ENCODE measurements at places on chromosomes 2 and 18. TPM values are rescaled to one million over a fixed set of nuclear protein-coding genes. Genes with fewer than 3 reads are reported as not detected.

DNA sequence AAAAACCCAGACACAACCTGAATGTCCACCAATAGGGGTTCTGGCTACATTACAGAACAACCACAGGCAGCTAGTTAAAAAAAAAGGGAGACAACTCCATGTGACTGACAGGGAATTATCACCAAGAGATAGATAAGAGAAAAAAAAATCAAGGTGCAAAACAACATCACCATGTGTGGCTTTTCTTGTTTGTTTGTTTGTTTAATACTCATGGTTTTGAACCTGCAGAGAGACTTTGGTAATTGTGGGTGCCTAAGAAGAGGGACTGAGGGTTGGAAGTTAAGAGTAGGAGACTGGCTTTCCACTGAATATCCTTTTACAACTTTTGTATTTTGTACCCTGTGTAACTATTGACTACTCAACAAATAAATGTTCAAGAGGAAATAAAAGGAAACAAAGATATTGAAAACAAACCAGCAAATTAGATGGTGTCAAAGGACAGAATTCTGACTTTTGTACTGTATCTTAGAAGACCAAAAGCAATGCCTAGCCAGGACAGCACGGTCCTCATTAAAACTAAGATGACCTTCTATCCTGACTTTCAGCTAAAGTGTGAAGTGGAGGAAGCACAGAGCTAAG is 22.5 kb upstream of the DNAJC27 start:
- H3K27me3 ChIP-seq = peaks cover 18% of the 10 kb centered on the region
- DNase-seq = no peak
- H3K36me3 ChIP-seq = no peaks in the 10 kb centered on the region
- no peak overlapping the region for H3K27ac ChIP-seq

DNA sequence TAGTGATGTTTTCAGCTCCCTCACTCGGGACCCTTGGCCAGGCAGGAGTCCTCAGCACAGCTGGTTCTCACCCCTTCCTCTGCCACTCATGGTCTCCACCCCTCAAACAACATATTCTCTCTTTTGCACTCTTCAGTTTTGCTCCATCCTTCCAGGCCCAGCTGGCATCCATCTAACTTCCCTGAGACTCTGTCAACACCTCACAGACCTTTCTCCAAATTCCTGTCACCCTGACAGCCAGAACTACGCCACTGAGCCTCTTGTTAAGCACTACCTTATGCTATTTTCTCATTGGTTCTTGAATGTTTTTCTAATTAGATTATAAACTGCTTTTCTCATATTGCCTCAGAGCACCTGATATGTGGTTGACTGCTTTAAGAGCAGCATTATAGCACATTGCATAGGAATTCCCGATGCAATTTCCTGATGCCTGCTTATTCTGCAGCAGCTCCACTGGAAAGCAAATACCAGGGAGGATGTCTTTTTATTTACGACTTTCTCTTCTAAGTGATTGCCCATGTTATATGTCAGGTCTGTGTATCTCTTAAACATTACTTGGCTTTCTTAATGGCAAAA is 12.4 kb upstream of the INO80C start:
- H3K36me3 ChIP-seq = no peaks in the 10 kb centered on the region
- H3K27me3 ChIP-seq = no peaks in the 10 kb centered on the region
- no peak overlapping the region for H3K4me3 ChIP-seq
- DNase-seq = no peak

DNA sequence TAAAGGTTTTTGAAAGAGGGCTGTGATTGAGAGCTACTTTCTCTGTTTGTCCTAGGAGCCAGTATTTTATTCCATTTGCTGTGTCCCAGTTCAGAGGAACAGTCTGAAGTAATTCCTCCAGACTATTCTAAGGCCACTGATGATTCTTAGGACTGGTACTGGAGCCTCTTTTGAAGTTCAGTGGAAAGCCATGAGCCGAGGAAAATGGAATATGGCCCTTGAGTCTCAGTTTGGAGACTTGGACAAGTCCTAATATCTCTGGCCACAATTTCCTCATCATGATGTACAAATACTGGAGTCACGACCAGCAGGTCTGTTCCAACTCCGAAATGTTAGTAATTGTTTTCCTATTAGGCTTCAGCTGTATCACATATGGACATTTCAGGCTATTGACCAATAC is 7.1 kb upstream of the COLEC12 start:
- H3K4me3 ChIP-seq = no peak overlapping the region
- no peak for DNase-seq
- H3K27ac ChIP-seq = no peak overlapping the region
- no peaks in the 10 kb centered on the region for H3K36me3 ChIP-seq
- H3K4me1 ChIP-seq = no peaks in the 10 kb centered on the region

DNA sequence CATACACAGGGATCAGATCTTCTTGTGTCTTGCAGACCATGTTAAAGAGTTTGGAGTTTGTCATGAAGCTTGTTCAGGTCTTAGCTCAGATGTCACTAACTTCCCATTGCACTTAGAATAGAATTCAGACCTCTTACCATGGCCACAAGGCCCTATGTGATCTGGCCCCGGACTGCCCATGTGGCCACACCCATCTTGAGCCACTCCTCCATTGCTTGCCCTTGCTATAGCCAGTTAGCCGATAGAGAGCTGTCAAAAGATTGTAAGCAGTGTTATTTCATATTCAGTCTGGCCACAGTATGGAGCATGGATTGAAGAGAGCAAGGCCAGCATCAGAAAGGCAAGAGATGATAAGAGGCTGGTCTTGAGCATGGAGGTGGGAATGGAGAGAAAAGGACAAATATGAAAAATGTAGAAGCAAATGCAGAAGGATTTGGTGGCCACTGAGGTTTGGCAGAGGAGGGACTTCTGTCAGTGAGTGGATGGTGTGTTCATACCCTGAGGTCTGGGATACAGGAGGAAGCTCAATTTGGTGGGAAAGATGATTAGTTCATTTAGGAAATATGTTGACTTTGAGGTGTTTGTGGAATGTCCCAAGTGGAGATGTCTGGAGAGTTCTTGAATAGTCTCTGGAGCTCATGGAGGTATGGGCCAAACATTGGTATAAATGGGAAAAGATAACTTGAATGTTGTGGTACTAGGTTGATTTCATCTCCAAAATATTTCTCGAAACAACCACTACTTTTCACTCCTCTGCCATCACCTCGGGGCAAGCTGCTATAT is 10.6 kb downstream of the DGUOK start:
- H3K27me3 ChIP-seq = no peaks in the 10 kb centered on the region
- peaks cover 62% of the 10 kb centered on the region for H3K4me1 ChIP-seq
- no peak overlapping the region for H3K27ac ChIP-seq
- no peak for DNase-seq
- H3K36me3 ChIP-seq = peaks cover 70% of the 10 kb centered on the region

DNA sequence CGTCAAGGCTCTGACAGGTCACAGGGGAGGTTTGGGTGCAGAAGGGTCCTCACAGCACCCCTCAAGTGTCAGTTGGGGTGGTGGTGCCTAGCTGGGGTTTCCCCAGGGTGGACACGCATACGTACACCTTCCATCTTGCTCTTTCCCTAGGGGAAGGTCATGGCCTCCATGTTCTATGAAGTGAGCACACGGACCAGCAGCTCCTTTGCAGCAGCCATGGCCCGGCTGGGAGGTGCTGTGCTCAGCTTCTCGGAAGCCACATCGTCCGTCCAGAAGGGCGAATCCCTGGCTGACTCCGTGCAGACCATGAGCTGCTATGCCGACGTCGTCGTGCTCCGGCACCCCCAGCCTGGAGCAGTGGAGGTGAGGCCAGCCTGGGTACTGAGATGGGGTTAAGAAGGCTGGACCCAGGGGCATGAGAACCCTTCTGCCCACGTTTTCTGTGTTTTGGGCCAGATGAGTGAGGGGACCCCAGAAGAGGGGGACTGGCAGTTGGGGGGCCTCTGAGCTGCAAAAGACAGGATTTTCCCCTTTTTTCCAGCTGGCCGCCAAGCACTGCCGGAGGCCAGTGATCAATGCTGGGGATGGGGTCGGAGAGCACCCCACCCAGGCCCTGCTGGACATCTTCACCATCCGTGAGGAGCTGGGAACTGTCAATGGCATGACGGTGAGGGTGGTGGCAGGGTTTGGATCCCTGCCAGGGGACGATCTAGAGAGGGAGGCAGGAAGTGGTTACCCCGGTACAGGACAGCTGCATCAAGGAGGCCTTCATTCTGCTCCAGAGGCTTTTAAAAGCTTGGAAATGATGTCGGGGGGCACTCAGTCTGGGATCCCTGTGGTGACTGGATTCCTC is 20.9 kb downstream of the SLC30A3 start:
- H3K27ac ChIP-seq = peak overlapping the region; percentile 41
- H3K36me3 ChIP-seq = peaks cover 41% of the 10 kb centered on the region
- H3K4me1 ChIP-seq = peaks cover 12% of the 10 kb centered on the region

NAPG gene
- 32.1 TPM for total RNA-seq

GRCh38 chr18:44048846-44049245 is 631.8 kb upstream of the SETBP1 start:
- H3K27me3 ChIP-seq = no peaks in the 10 kb centered on the region
- no peak for DNase-seq
- no peaks in the 10 kb centered on the region for H3K4me1 ChIP-seq
- H3K27ac ChIP-seq = no peak overlapping the region
- H3K4me3 ChIP-seq = no peak overlapping the region

STRN gene
- total RNA-seq = 39.5 TPM

TGFA gene
- total RNA-seq = 0.07 TPM

- H3K4me1 ChIP-seq = no peaks in the 10 kb centered on the region
- H3K27ac ChIP-seq = no peak overlapping the region
- H3K4me3 ChIP-seq = no peak overlapping the region
- no peaks in the 10 kb centered on the region for H3K36me3 ChIP-seq
- DNase-seq = no peak
These were observed 6.4 kb downstream of the TWIST2 start for GRCh38 chr2:238854246-238854645.

TOGARAM2 gene
- total RNA-seq = 5.0 TPM

DNA sequence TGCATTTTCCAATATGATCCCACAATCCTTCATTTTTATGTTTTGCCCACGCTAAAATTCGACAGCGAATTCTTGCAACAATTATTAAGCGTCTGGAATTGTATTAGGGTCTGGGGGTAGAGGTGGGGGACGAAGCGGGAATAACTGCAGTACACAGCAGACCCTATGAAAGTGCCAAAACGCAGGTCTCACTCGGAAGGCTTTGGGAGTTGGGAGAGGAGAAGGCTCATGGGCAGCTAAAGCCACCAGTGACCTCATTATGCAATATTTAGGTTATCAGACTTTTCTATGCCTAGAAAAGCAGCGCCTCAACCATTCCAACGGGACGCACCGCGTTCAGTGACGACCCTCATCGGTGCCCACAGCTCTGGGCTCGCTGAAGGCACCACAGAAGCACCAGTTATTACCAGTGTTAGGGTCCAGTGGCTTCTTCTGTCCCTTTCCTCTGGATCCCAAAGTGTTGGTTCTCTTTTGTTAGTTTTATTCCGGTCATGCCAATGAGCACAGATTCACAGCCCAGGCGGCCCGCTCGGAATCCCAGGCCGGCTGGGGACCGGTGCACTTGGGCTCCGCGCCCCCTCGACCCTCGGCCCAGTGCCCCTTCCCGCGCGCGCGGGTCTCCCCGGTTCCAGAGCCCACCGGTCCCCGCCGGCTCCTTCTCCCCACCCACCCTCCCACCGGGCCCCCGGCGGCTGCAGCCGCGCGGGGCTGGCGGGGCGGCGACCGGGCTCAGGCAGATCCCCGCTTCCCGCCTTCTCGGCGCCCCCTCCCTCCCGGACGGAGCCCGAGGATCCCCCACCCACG is 737 bp upstream of the MAPK4 start:
- H3K27ac ChIP-seq = no peak overlapping the region
- H3K27me3 ChIP-seq = peaks cover 65% of the 10 kb centered on the region
- peaks cover 4% of the 10 kb centered on the region for H3K4me1 ChIP-seq
- H3K36me3 ChIP-seq = no peaks in the 10 kb centered on the region
- no peak for DNase-seq
- H3K4me3 ChIP-seq = peak overlapping the region; percentile 4

DNA sequence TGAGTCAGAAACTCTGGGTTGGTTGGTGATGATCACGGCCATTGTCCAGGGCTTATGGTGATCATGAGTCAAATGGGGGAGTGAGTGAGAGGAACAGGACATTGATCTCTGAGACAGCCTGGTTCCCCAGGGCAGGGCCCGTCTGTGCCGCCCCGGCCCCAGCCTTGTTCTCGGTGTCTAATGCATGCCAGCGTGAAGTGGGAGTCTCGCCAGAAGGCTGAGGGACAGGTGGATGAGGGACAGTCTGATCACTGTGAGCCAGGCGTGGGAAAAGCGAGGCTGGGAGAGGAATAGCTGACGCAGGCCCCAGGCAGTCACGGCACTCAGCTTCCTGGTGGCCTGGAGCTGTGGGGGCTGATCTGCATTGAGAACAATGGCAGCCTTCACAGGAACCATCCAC is 208.3 kb upstream of the HDAC4 start:
- no peaks in the 10 kb centered on the region for H3K36me3 ChIP-seq
- no peak overlapping the region for H3K27ac ChIP-seq
- no peak for DNase-seq
- H3K27me3 ChIP-seq = peaks cover 11% of the 10 kb centered on the region
- H3K4me3 ChIP-seq = no peak overlapping the region
- peaks cover 2% of the 10 kb centered on the region for H3K4me1 ChIP-seq

GRCh38 chr18:5998907-5999306 is 103.6 kb upstream of the TMEM200C start:
- H3K36me3 ChIP-seq = peaks cover 1% of the 10 kb centered on the region
- no peak overlapping the region for H3K4me3 ChIP-seq
- peaks cover 12% of the 10 kb centered on the region for H3K4me1 ChIP-seq
- no peak for DNase-seq

DNA sequence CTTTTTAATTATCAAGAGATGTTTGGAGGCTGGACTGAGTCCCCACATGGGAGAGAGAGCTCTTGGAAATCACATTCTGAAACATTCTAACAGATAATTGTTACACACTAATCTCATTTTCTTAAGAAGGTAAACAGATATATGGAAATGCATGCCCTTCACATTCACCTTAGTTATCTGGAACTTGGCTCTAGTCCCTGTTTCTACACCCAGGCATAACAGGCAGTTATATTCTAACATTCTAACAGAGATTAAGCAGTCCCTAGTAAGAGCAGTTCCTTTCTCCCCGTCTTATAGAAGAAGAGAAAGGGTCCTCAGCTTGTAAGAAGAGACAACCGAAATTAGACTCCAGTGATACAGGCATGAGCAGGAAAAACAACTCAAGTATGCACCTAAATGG is 385.4 kb downstream of the SOX11 start:
- no peaks in the 10 kb centered on the region for H3K27me3 ChIP-seq
- H3K4me3 ChIP-seq = no peak overlapping the region
- no peak for DNase-seq

DNA sequence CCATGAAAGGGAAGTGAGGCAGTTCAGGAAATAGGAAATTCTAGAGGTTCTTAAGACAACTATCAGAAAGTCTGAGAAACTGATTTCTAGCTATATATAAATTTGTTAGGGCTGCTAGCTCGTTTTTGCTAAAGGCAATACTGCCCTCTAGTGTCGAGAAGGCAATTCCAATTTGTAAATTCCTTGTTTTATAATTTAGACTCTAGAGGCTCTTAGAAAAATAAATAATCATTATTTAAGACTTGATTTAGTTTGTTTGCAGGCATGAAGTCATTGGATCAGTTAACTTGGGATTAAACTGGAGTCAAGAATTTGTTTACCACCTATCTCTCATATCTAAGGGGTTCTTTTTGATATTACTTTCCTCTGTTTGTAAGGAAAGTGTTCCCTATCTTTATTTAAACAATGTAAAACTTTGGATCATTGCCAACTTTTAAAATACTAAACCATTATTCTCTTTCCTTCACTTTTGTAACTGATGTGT is 66.2 kb downstream of the ACVR2A start:
- no peaks in the 10 kb centered on the region for H3K27me3 ChIP-seq
- H3K4me1 ChIP-seq = peaks cover 10% of the 10 kb centered on the region
- no peak overlapping the region for H3K4me3 ChIP-seq

SLC38A11 gene
- total RNA-seq = not detected

GRCh38 chr2:70903641-70904340 is 31.9 kb upstream of the ATP6V1B1 start:
- H3K27ac ChIP-seq = no peak overlapping the region
- DNase-seq = no peak

COBLL1 gene
- not detected for total RNA-seq
